ENCODE measurements at places on chromosomes 13 and 19.

DNA sequence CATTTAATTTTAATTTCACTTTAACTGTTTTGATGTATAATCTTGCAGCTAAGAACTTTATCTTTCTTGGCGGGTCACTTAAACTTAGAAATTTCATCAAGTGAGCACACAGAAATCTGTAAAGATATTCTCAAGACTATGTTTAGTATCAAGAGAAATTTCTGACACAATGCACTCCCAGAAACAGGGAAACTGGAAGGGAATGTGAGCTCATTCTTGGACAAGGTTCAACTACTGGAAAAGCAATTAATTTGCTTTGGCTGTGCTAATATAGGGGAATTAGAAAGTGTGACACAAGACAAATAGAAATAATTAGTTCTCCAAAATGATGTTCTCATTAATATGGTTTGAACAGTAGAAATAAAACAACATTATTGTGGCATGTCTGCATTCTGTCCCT, 402.3 kb downstream of the DACH1 start:
- no peak for DNase-seq

- DNase-seq = no peak
Observed at GRCh38 chr13:36713887-36714286, 40.1 kb downstream of the SERTM1 start.

DNA sequence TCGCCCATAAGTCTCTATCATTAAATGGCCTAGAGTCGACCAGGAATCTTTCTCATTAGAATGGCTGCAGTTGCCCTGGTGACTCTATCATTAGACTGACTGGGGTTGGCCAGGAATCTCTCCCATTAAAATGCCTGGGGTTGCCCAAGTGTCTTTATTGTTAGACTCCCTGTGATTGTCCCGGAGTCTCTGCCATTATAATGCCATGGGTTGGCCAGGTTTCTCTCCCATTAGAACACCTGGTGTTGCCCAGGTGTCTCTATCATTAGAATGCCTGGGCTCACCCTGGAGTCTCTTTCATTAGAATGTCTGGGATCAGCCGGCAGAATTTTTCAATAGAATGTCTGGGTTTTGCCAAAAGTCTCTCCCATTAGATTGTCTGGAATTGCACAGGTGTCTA, 1459.3 kb downstream of the UQCRFS1 start:
- no peak for DNase-seq

DNA sequence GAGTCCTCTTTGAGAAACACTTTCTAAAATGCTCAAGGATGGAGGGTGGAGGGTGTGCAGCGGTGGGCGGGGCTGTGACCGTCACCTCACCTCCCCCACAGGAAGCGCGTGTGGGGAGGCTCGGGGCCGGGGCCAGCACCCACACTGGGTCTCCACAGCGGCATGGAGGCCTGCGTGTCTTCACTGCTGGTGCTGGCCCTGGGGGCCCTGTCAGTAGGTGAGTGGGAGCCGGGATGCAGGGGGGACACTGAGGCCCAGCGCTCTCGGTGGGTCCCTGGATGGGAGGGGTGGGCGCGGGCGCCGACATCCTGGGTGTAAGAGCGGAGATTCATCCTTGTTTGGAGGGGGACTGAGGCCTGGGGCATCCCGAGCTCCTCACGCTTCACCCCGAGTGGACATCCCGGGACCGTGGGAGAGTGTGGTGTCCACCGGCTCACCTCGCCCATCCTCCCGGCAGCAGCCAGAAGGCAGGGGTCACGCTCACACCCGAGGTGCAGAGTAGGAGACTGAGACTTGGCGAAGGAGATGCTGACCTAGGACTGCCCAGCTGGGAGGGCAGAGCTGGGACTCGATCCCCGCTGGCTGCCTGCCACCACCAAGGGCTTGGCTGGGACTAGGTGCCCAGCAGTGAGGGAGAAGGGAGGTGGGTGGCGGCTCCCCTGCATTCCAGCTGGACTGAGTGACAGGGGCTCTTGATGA, at the start of gene GZMM:
Gene GZMM (plus strand): TSS at position 144 of the 699 bp plus-strand sequence. CDS start 19 bp downstream, at position 163.
- DNase-seq = no peak

DNA sequence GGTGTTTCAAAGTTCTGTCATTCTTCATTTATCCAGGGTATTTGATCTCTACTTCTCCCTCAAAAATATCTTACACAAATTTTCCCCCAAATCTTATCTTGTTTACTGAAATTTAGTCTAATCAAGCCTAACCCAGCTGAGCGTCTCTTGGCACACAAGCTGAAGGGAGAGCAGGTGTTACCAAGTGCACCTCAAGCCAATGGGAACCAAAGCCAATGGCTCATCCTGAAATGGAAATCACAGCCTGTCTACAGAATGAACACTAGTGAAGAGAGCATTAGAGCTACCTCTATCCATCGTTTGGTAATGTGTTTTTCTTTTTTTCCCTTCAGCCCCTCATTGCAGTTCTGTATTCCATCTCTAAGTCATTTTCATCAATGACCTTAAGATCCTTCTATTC, 1350.8 kb downstream of the OLFM4 start:
- no peak for DNase-seq

DNA sequence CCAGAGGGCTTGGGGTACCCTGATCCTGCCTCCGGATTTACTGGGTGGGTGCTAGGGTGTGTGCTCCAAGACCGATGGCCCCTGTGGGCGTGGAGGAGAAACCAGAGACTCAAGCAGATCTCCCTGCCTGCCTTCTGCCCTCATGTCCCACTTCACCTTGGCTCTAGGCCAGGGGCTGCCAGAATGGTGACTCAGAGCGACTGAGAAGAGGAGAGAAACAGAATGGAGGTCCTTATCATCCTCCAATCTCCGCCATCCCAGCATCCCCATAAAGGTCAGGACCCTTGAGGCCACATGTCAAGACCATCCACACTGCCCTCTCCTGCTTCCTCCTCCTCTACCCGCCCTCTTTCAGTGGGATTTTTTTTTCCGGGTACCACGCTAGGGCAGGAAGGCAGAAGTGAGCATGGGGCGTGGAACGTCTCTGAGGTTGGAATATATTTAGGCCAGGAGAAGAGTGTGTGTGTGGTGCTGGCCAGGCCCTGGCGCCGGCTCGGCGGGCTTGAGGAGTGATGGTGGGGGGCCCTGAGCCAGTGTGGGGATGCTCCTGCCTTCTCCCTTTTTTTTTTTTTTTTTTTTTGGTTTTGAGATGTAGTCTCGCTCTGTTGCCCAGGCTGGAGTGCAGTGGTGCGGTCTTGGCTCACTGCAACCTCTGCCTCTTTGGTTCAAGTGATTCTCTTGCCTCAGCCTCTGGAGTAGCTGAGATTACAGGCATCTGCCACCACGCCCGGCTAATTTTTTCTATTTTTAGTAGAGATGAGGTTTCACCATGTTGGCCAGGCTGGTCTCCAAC, 22.3 kb downstream of the IER2 start:
- peak; percentile 94 for DNase-seq

DNA sequence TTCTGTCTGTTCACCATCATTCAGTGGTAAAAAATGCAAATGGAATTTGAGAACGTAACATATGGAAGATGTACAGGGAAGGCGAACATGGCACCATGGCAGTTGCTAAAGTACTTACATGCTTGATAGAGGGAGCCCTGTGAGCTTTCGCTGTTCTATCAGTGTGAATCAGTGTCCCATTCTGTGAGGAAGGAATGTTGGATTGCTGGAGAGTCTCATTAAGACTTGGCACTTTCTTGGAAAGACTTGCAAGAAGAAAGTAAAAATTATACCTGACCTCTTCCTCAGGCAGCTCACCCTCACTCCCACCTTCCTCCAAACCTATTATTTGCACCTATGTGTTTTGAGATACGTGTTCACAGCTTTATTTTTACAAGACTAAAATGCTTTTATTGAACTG, 43.5 kb downstream of the FREM2 start:
- no peak for DNase-seq

- no peak for DNase-seq
Observed at GRCh38 chr19:39679056-39679790, 23.5 kb downstream of the LGALS16 start.

- peak; percentile 93 for DNase-seq
Observed at GRCh38 chr19:20237773-20238623, 71.0 kb downstream of the ZNF486 start.

GRCh38 chr19:3826163-3826562, 40.0 kb upstream of the MATK start:
- DNase-seq = no peak

DNA sequence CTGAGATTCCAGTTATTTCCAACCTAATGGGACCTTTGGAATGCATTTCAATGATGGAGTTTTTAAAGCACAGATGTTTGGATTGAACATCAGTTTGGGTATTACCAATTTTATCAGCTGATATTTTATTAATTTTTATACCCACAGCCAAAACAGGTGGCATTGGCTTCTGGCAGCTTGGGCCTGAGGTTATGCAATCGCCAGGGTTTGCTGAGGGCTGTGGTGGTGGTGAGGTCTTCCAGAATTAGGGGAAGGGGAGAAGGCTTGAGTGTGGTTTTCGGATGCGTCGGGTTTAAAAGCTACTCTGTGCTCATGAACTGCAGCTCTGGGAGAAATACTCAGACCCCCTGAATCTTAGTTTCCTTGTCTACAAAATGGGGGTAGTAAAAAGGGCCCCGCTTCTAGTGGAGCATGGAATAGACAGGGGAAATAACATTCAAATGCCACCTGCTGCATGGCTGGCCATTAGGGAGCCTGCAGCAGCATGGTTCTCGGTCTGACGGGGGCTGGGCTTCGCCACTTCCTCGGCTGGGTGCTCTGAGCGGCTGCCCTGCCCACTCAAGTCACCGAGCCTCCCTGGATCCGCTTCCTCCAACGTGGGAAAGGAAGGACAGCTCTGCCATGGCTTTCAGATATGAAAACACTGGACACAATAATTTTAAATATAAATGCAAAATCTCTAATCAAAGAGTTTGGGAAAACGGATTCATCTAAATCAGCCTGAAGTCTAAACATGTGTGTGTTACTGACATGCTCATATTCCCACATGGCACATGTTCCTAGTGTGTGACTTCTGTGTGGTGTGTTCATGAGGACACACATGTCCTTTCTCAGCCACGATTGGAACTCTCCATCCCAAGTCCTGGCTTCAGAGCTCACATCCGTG, 35.2 kb downstream of the ADPRHL1 start:
- DNase-seq = no peak

- no peak for DNase-seq
Observed at GRCh38 chr19:47623151-47623920, 14.4 kb downstream of the BICRA start.

DNA sequence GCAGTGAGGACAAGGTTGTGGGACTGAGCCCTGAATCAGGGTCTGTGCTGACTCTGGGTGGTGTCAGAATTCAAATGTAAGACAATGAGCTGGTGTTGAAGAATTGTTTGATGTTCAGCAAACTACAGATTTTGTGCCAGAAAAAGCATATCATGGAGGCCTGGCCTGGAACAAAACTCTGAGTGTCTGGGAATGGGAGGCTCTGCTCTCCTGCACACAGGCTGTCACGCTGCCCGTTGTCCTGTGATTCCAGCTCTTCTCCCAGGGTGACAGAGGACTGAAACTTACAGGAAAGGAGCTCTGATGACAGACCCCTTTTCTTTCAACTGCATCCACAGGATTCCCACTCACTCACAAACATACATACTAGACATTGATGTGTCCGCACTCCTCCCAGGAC, 120.1 kb downstream of the ZNF486 start:
- DNase-seq = no peak

GRCh38 chr13:49441846-49442245, 2.0 kb downstream of the CAB39L start:
- DNase-seq = peak; percentile 72

DNA sequence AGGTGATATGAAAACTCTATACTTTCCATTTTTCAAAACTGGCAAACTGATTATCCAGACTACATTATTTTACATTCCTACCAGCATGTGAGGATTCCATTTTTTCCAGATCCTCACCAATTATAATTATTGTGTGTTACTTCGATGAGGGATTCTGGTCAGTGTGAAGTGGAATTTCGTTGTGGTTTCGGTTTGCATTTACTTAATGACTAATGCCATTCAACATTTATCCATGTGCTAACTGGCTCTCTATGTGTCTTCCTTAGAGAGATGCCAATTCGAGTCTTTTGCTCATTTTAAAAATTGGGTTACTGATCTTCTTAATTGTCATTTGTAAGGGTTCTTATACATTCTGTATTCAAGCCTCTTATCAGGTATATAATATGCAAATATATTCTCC, 1551.3 kb upstream of the MIR17HG start:
- peak; percentile 65 for DNase-seq

DNA sequence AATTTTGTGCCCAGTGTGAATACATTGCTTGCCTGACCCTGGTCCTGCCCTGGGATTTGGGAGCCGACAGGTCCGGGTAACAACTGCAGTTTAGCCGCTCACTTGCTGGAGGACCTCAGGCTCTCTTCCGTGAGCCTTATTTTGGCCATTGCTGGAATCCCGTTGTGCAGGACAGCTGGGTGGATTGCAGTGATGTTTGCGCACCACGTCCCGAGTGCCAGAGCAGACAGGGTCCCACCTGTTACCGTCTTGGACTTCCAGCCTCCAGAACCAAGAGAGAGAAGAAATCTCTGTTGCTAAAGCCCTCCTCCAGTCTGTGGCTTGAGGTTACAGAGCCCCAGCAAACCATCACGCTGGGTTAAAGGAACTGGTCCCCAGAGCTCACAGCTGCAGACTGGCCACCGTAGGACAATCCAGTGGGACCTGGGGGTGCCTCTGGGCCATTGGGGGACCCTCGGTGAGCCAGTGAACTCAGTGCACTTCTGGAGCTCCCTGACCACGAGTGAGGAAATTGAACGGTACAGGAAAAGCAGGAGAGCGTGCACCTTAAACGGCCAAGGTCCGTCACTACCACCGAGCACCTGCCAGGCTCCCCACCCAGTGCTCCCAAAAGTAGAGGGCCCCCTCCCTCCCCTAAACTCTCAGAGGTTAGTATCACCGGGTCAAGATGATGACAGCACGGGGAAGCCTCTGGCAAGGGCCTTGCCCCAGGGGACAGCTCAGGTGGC, 92.9 kb downstream of the GNG7 start:
- DNase-seq = no peak

GRCh38 chr13:49374585-49375290, 69.1 kb downstream of the CAB39L start:
- peak; percentile 88 for DNase-seq

- DNase-seq = no peak
Observed at GRCh38 chr13:53182724-53183123, 154.1 kb downstream of the OLFM4 start.

DNA sequence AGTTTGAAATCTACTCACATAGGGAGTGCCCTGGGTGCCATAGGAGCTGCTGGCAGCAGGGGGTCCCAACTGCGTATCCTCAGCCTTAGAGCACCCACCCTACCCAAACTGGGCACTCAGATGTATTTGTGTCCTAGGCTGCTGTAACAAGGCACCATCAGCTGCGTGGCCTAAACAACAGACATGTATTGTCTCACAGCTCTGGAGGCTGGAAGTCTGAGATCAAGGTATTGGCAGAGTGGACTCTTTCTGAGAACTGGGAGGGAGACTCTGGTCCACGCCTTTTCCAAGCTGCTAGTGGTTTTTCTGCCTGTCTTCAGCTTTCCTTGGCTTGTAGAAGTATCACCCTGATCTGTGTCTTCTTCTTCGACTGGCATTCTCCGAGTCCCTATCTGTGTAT, 83.6 kb downstream of the FGF14 start:
- no peak for DNase-seq

- peak; percentile 79 for DNase-seq
Observed at GRCh38 chr13:113562085-113562749, 22.3 kb upstream of the TFDP1 start.
